ENCODE measurements at places on chromosomes 3 and 15.
A peak's percentile ranks its signal among the peaks of the same experiment; 100 is the strongest.

GRCh38 chr15:83379579-83379959 lies 67.6 kb upstream of the SH3GL3 start:
- no peak for DNase-seq

- no peak for DNase-seq
Measured at GRCh38 chr3:8416965-8417364, 84.7 kb upstream of the LMCD1 start.

- DNase-seq: no peak
Measured at GRCh38 chr3:72397586-72397985, 450.7 kb downstream of the SHQ1 start.

GRCh38 chr15:46677491-46677890 lies 1039.8 kb upstream of the SEMA6D start:
- DNase-seq: no peak

- DNase-seq: no peak
Measured at GRCh38 chr3:13782501-13782900, 97.4 kb downstream of the WNT7A start.

DNA sequence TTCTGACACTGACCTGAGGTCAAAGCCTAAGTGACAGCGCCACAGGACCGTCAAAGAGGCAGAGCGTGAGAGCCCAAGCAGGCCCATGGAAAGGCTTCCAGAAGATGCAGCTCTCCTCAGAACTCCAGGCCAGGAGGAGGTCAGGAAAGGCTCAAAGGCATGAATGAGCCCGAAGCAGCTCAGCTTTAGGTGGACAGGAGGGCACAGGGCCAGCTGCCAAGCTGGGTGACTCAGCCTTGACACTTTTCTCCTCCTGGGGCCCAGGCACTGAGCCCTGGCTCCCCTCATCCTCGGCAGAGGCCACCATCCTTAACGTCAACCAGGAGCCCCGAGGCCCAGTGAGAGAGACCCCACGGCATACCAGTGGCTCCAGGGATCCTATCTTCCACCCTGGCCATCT lies 62.9 kb downstream of the ADCY5 start:
- DNase-seq: no peak

GRCh38 chr3:158672215-158673176 lies at the start of gene LXN:
LXN (minus strand) TSS chr3:158672648; CDS start chr3:158672478, 170 bp downstream.
- peak; percentile 83 for DNase-seq

GRCh38 chr3:2420919-2421318 lies 322.3 kb downstream of the CNTN4 start:
- DNase-seq: no peak

DNA sequence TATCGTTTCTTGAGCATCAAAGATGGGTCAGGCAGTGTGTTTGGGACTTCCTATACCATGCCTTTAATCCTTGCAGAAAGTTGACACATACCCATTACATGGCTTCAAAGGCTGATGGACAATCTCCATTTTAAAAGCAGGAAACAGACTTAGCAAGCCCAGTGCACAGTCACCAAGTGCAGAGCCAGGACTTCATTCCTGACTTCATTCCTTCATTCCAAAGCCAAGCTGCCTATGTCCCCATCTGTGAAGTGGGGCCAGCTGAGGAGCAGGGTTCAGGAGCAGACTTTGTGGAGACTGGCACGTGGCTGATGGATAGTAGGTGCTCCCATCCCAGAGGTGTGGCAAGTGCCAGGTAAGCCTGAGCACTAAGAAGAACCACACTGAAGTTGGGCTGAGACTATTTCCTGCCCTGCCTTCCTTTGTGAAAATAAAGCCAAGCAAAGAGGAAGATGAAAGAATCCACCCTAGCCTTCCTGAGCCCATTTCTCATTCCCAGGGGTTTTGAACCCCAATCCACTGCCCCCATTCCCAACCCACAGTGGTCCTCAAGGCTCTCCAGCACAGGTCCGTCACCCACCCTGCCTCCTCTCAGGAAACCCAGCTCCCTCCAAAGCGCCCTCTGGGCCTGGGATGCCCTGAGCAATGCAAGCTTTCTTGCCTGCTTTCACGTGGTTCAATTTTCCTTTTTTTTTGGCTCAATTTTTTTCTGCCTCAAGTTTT lies 1.8 kb downstream of the CX3CR1 start:
- no peak for DNase-seq

GRCh38 chr15:59436774-59437141 lies 1.2 kb upstream of the FAM81A start:
- no peak for DNase-seq

- no peak for DNase-seq
Measured at GRCh38 chr15:25716414-25717126, 146.6 kb downstream of the ATP10A start.

DNA sequence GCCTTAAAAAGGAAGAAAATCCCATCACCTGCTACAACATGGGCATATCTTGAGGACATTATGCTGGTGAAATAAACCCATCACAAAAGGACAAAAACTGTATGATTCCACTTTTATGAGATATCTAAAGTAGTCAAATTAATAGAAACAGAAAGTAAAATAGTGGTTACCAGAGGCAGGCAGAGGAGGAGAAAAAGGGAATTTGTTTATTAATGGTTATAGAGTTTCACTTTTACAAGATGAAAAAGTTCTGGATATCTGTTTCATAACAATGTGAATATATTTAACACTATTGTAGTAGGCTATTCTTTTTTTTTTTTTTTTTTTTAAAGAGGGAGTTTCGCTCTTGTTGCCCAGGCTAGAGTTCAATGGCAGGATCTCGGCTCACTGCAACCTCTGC lies 40.4 kb downstream of the DPH3 start:
- no peak for DNase-seq

GRCh38 chr3:43525386-43525785 lies 96.4 kb downstream of the ANO10 start:
- DNase-seq: no peak

DNA sequence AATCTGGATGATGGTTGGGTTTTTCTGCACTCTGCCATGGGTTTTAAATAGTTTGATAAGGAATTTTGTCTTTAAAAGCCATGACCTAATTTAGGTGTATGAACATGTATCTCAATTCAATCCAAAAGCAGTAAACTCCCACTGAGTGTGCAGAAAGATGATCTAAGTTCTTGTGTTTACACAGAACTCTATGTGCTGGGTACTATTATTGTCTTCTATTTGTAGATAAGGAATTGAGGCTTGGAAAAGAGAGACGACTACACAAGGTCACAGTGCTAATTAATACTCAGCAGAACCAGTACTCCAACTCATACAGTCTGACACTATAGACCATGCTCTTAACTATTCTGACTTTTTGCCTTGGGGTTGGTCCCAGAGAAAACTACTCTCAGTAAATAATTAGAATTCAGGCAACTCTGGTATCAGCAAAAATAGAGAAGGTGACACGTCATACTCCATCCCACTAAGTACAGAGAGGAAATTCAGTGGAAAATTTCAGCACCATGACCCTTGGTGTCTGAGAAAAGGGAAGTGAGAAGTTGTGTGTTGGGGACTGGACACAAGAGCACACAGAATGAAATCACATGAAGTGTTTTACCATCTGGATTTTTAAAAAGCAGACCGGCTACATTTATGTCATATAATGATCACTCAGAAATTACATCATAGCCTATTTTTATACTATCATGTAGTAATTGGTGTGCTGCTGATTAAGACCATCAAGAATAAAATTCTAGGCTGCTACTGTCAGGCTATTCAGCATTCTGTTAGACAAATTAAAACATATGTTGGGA lies 18.3 kb upstream of the MYH15 start:
- no peak for DNase-seq
